WERI-Rb-1 (cell line): ENCODE measurements at places on chromosomes 13 and 19.

DNA sequence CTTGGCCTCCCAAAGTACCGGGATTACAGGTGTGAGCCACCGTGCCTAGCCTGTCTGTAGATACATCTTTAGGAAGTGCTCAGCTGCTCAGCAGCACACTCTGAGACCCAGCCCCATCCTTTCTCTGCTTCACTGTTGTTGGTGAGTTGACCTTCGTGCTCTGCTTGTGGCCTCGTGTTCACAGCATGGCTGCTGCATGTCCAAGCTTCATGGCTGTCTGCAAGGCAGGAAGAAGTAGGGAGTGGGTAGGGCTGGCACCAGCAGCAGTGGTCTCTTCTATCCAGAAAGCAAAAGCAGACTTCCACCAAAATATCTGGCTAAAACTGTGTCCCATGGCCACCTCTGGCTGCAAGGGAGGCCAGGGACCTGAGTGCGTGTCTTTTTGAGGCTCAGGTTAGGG lies 14.2 kb downstream of the B3GNT8 start:
- DNase-seq = no peak

DNA sequence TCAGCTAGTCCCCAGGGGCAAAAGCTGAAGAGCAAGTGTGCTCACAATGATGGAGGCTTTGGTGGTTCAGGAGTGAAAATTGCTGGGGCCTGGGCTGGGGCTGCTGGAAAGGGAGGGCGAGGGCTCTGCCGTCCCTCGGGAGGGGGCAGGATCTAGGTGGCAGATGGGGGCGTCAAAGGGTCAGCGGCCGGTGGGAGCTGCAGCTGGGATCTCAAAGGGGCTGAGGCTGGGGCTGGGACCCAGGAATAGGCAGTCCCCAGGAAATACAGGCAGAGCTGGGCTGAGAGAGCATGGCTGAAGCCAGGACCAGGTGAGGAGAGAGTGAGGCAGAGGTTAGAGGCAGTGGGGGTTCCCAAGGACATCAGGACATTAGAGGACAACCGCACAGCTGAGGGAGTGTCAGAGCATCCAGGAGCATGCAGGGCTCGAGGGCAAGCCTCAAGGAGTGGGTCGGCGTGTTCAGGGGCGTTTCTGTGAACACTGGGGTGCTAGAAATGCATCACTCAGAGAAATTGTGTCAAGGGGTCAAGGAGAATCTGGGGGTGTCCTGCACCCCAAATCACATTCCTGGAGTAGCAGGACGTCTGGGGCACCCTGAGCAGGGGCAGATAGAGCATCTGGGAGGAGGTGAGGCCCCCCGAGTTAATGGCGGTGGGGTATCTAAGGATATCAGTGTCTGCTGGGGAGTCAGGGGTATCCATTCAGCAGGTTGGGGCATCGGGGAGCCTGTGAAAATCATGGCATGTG lies 1.2 kb upstream of the SYNE4 start:
- no peak for DNase-seq

GRCh38 chr19:10395003-10395402 lies 8.3 kb downstream of the CDC37 start:
- no peak for DNase-seq

- no peak for DNase-seq
Measured at GRCh38 chr19:4266253-4267000, 12.6 kb upstream of the SHD start.
